ENCODE measurements at places on chromosomes 6 and 20. TPM values are rescaled to one million over a fixed set of nuclear protein-coding genes. Genes with fewer than 3 reads are reported as not detected.

The GLO1 gene
- 87.5 TPM for total RNA-seq

The EEF1E1 gene
- total RNA-seq: 50.6 TPM

The PRL gene
- total RNA-seq: not detected

The PET117 gene
- total RNA-seq: 23.6 TPM

All from A549 treated with ZK216348 at 1 μM for 4 hours (cell line).